ENCODE measurements at places on chromosomes 11 and 22.

DNA sequence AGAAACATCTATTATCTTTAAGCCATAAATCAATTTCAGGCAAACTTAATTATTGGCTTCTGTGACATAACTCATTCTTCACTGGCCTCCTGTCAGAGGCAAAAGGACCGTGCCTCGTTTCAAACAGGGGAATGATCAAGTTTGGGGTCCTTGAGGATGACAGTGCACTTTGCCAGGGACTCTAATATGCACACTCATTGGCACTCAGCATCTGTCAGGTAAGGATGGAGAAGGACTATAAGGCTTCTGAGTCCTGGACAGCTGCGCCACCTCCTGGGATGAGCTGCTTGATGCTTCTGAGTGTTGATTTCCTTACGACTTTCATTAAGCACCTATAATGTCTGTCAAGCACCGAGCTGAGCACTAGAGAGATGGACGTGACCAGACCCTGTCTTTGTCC lies 20.2 kb downstream of the BPIFC start:
- DNase-seq: no peak

- no peak for DNase-seq
These were observed 18.5 kb upstream of the LRRC10B start for GRCh38 chr11:61489833-61490721.

DNA sequence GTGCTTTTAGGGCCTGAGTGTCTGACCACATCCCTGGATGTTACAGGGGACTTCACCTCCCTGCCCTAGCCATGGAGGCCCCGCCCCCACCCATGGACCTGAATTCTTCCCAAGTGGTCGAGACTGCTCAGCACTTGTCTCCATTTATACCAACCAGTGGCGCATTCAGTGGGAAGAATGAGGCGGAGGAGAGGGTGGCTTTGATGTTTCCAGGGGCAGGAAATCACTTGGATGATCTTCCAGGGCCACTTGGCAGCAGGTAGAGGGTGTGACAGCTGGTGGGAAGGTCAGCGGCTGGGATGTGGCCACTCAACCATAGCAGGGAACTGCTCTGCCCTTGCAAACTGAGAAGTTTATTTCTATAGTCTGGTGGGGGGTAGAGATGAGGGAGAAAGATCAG lies 155.1 kb upstream of the BLID start:
- DNase-seq: no peak

DNA sequence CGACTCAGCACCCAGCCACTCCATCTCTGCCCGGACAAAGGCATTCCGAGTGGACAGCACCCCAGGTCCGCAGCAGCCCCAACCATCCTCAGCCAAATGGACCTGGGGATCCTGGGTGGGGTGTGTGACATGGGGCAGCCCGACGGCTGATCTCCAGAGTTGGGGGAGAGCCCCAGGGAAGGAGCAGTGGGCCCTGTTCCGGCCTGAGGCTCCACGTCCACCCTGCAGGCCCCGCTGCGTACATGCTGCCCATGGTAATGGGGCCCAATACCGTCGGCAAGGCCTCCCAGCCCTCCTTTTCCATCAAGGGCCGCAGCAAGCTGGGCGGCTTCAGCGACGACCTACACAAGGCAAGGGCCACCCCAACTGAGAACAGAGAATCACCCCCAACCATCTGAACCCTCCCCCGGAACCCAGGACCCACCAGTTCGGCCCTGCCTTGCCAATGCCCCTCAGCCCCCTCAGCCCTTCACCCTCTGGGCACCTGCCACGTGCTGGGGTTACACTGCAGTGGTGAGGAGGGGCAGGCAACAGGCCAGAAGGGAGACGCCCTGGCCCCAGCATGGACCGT lies 5.4 kb downstream of the SCGB1C1 start:
- no peak for DNase-seq

DNA sequence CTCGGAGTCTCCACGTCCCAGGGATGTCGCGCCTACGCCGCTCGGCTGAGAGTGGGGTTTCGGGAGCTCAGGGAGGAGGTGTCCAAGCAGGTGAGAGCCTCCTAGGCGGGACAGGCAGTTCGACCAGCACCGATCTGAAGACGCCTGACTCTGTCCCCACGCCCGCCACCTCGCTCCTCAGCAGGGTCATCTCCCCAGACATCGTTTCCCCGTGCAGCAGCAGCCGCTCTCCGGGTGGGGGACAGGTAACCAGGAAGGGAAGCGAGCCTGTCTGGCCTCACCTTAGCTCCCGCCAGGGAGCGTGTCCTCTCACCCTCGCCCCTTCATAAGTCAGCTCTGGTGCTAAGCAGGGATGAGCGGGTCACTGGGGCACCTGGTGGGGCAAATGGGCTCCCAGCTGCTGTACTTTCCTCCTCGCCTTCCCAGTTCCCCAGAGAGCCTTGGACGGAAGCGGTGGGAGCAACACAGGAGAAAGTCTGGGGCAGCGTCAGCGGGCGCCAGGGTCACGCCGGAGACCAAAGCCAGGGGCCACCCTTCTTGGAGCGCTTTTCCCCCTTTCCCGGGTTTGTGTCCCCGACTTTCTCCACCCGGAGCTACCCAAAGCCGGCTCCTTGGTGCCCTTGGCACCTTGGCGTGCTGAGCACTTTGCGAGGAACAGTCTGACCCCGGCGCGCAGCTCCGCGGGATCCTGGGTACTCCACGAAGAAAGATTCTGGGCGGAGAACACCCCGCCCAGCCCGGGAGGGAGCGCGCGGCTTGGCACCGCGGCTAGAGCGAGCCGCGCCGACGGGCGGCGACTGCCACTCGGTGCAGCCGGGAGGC lies 1.6 kb downstream of the SPON1 start:
- DNase-seq: no peak

- no peak for DNase-seq
These were observed 11.2 kb downstream of the MCAM start for GRCh38 chr11:119305556-119306372.

DNA sequence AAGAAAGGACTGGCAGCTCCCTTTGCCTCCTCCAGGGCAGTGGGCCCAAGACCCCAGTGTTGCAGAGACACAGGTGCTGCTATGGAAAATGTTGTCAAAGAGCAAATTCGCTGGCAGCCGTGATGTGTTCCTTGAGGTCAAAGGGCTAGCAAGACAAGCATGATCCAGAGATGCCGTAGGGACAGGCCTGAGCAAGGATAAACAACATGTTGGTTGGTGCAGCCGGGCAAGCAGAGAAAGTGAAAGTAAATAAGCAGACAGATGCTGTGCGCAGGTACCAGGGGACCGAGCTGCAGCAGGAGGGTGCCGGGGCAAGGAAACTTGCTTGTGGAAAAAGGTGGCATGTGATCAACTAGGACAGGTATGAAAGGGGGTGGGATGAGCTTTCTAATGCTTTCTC lies 125.5 kb upstream of the NECTIN1 start:
- DNase-seq: no peak

GRCh38 chr11:79374727-79375126 lies 66.1 kb downstream of the TENM4 start:
- DNase-seq: no peak

DNA sequence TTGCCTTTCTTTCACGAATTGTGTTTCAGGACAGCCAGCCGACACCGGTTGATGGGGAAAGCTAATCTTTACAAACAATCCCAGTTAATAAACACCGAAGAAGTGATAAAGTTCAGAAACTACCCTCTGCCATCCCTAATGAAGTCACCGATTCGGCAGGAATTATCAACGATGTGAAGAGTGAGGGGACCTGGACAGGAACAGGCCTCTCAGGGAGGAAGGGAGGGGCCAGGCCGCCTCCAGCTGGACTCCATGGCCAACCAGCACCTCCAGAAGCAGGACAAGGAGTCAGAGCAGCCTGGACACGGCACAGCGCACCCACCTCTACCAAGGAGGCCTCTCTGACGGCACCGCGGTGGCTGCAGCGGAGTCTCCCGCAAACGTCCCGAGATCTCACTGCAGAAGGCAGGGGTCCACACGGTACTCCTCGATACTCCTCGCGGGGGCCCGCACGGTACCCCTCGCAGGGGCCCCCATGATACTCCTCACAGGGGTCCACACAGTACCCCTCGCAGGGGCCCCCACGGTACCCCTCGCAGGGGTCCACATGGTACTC lies 3.9 kb downstream of the TOLLIP start:
- DNase-seq: no peak

All from esophagus squamous epithelium (tissue), 5 donors.